ENCODE measurements at places on chromosomes 2 and 18.

GRCh38 chr18:79195716-79196683, 126.8 kb downstream of the ATP9B start:
- no peak for DNase-seq

GRCh38 chr18:71105078-71105819, 816.4 kb downstream of the SOCS6 start:
- DNase-seq, result no peak

- no peak for DNase-seq
Measured at GRCh38 chr2:176978921-176979320, 233.7 kb upstream of the HNRNPA3 start.

GRCh38 chr2:43376523-43377198, 150.3 kb upstream of the ZFP36L2 start:
- DNase-seq, result no peak

GRCh38 chr2:237919593-237919992, 47.2 kb upstream of the UBE2F start:
- DNase-seq, result no peak

GRCh38 chr2:30445266-30445821, 1.7 kb upstream of the LCLAT1 start:
- no peak for DNase-seq

DNA sequence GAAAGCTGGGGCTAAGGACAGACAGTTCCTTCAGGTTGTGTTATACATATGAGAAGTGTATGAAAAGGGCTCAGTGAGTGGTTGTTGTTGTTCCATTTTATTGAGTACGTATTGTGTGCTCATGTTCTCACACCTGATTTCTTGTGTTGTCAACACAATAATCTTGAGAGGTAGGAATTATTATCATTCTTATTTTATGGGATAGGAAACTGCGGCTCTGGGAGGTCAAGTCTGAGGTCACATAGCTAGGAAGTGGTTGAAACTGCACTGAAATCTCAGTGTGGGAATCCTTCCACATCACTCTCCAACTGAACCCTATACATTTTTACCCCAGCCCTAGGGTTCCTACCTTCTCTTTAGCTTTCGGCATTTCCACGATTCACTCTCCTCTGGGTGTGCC, 124.2 kb upstream of the CXCR4 start:
- DNase-seq, result no peak

GRCh38 chr2:143255899-143256298, 126.7 kb downstream of the ARHGAP15 start:
- no peak for DNase-seq

- no peak for DNase-seq
Measured at GRCh38 chr18:7941533-7941932, 374.4 kb downstream of the PTPRM start.

- DNase-seq, result no peak
Measured at GRCh38 chr18:46953195-46953594, 35.8 kb downstream of the KATNAL2 start.

GRCh38 chr2:60818272-60818671, 62.2 kb downstream of the PAPOLG start:
- DNase-seq, result no peak

GRCh38 chr2:145573608-145574007, 1053.7 kb upstream of the ZEB2 start:
- peak; percentile 43 for DNase-seq

GRCh38 chr2:39301352-39301751, 57.6 kb upstream of the CDKL4 start:
- no peak for DNase-seq

DNA sequence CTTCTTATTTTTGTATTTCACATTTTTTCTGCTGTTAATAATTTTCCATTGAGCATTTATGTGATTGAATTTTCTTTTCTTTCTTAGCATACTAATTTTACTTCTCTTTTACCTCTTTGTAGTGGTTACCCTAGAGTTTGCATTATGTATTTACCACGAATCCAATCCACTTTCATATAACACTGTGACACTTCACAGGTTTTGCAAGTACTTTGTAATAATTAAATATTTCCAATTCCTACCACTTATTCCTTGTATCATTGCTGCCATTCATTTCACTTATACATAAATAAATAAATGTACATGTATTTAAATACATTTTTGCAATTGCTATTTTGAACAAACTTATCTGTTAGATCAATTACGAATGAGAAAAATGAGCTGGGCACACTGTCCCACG, 110.8 kb downstream of the TGIF1 start:
- no peak for DNase-seq

GRCh38 chr2:98932778-98933343, 3.2 kb downstream of the CRACDL start:
- DNase-seq, result no peak

GRCh38 chr18:37309059-37309458, 256.5 kb downstream of the CELF4 start:
- DNase-seq, result no peak

DNA sequence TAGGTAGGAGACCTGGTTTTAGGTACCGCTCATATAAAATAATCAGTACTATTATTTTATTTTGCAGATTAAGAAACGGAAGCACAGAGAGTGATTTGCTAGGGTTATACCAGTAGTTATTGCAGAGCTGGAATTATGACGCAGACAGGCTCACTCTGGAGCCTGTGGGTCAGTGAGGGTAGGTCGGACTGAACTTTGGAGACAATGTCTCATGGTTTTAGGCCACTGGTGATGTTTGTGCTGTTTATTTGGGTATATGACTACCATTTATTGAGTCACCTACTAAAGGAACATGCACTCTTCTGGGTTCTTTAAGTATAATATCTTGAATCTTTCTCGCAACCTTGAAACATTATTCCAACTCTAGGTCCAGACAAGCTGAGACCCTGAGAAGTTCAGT, 33.5 kb upstream of the IL1R1 start:
- DNase-seq, result no peak

DNA sequence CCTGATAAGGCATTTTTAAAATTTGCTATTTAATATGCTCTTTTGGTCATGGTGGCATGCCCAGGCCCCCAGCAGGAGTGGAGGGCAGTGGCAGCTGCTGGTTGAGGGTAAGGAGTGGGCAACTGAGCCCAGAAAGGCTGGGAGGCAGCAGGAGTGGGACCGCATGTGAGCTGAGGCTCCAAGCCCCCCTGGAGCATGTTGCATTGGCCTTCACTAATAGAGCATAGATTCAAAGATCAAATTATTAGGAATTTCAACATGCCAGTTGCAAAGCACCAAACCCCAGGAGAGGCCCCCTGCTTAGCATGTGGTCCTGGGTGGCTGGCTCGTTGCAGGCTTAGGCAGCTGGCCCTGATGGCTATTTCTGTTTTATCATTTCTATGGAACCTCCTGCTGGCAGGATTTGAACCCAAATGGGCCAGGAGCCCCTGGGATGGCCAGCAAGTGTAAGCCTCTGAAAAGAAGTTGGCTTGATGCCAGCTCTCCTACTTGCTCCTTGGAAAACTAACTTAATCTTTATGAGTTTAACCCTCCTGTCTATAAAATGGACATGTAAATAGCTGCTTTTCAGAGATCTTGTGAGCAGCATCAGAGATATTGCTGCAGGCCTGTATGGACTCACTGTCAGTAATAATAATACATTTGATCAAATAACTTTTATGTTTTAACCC, 42.1 kb upstream of the TMEM131 start:
- no peak for DNase-seq

- peak; percentile 50 for DNase-seq
Measured at GRCh38 chr18:13582178-13582670, 144.1 kb downstream of the FAM210A start.

GRCh38 chr2:10467401-10467800, 19.3 kb upstream of the ODC1 start:
- no peak for DNase-seq

DNA sequence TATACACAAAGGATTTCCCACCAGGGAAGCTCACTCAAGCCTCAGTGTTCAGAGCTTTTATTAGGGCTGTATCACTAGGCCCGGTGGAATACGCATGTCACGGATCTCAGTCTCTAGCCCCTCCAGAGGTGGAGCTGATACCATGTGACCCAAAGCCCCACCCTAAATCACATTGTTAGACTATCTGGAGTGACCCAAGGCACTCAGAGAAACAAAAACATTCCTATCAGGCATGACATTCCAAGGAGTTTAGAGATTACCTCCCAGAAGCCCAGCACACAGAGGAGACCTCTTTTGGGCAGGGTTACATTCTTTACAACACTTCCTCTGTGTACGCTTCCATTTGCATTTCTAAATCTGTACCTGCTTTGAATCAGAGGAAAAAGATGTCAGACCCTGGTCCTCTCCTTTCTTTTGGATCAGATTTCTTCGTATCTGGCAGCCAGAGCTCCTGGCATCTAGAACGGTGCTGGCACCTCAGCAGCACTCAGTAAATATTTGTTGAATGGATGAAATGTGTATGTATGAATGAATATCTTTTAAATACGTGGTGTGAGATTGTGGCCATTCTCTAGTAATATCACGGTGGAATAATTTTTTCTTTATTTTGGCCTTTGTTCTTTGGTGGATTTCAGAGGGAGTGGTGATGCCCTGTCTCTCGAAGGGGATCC, 37.7 kb upstream of the SMAD2 start:
- DNase-seq, result no peak

DNA sequence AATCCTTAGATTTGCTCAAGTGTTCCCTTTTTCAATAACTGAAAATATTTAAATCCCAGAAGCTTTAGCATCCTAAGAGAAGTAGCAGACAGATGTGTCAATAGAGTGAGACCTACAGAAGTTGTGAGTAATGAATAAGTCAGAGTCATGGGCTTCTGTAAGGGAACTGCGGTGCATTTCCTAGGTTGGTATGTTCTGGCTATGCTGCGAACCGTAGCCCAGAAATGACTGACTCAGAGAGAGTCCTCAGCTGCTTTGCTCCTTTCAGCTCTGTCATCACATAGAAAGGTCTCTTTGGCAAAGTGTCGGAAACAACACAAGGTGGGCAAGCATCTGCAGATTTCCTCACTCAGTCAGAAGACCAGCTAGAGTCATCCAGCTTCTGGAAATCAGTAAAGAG, 297.1 kb downstream of the ARHGAP15 start:
- DNase-seq, result no peak

- DNase-seq, result no peak
Measured at GRCh38 chr2:12506846-12507245, 209.9 kb upstream of the TRIB2 start.

- DNase-seq, result no peak
Measured at GRCh38 chr2:60416221-60417008, 137.0 kb downstream of the BCL11A start.

DNA sequence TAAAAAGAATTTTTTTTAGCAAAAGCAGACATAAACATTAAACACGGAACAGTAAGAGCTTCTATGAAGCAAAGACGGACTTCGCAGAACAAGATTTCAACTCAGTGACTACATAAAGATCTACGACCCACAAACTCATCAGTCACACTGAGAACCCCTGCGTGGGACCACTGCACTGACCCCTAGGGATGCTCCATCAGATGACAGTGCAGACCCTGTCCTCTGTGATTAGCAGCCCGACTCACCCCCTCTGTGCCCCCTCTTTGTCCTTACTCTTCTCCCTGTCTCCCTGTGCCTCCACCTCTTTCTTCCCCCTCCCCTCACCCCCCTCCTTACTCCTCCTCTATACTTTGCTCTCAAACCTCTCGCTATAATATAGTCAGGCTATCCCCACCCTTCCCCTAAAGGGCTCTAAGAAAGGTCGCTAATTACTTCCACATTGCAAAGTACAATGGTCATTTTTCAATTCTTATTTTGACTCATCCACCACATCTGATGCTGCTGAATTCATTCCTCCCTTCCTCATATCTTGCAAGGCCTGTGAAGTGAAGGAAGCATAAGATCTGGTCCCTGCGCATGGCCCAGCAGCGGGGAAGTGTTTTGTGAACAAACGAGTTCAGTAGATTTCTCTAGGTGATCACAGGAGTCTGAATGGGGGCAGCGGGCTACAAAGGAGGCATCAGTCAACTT, 89.3 kb downstream of the CABYR start:
- no peak for DNase-seq

DNA sequence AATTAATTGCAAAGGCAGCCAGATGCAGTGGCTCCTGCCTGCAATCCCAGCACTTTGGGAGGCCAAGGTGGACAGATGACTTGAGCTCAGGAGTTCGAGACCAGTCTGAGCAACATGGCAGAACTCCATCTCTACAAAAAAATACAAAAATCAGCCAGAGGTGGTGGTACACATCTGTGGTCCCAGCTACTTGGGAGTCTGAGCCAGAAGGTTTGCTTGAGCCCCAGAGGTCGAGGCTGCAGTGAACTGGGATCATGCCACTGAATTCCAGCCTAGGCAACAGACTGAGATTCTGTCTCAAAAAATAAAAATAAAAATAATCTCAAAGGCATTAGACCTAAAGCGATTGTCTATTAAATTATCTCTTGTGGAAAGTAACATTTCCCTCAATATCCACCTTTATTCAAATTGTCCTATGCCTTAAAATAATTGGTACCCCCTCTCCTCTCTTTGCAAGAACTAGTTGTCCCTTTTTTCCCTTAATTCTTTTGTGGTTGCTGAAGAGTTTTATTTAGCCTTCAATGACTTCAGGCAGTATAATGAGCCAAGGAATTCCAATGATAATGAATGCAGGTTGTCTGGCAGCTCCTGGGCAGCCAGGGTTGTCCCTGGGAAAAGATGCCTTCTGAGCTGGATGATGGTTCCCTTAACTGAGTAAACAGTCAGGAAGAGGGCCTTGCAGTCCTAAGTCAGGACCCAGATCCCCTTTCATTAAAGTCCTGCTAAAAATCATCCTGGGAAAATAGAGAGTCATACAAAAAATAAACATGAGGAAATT, 32.2 kb downstream of the GPR75 start:
- no peak for DNase-seq

GRCh38 chr2:29281086-29281915, 166.1 kb downstream of the CLIP4 start:
- DNase-seq, result peak; percentile 89

DNA sequence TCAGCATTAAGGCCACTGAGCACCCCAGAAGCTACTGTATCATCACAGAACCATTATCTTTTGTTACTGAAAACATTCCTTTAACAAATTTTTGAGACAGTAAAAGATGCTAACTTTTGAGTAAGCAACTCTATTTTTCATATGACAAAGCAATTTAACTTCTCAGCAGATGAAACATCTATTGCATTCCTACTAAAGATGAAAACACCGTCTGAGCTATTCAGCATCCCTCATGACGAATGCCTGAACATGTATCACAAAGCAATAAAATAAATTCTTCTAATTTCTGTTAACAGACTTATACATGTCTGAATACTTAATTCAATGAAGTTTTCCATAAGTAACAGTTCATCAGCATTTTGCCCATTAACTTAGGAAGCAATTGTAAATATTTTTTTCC, 23.9 kb downstream of the CHN1 start:
- no peak for DNase-seq

GRCh38 chr2:39805936-39806608, 27.0 kb upstream of the THUMPD2 start:
- DNase-seq, result no peak

DNA sequence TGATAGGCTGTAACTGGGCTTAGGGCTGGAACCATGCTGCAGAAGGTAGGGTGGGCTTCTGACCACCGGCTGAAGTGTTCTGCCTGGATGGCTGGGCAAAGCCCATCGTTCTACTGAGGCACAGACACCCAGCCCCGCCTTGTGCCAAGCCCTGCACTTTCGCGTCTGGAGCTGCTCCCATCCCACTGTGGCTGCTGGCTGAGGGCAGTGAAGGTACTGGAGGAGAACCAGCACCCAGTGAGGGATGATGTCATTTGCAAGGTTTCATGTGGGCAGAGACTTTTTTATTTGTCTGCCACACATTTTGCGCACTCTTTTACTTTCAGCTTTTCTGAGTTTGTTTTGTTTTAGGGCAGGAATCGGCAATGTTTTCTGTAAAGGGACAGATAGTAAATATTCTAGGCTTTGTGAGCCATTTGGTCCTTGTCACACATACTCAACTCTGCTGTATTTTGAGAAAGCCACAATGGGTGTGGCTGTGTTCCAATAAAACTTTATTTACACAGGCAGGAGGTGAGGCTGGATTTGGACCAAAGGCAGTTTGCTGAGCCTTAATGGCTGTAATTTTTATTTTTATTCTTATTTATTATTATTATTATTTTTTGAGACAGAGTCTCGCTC, 85.6 kb downstream of the ASB1 start:
- DNase-seq, result no peak

All from head of caudate nucleus (tissue), 42 donors.